Activated CD4-positive, alpha-beta T cell treated with anti-CD3 and anti-CD28 coated beads, Interleukin-2, amount 50 U/mL, for 24 hours (primary cell): ENCODE measurements at places on chromosomes 7 and 10.

DNA sequence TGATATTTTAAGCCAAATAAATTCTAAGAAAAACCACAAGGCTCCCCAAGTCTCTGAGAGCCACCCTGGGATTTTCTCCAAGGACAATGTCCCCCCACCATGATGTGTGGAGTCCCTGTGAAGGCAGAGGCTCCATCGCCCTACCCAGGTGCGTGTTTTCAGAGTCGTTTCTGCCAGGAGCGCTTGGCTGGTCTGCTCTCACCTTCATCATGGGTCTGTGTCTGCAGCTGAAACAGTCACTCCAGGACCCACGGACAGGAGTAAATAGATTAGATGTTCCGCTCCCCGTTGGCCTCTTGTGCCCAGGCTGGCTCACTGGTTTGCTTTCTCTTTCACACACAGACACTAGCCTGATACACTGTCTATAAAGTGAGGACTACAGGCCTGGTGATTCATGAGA is 217.5 kb downstream of the SFMBT2 start:
- peak; percentile 40 for DNase-seq

DNA sequence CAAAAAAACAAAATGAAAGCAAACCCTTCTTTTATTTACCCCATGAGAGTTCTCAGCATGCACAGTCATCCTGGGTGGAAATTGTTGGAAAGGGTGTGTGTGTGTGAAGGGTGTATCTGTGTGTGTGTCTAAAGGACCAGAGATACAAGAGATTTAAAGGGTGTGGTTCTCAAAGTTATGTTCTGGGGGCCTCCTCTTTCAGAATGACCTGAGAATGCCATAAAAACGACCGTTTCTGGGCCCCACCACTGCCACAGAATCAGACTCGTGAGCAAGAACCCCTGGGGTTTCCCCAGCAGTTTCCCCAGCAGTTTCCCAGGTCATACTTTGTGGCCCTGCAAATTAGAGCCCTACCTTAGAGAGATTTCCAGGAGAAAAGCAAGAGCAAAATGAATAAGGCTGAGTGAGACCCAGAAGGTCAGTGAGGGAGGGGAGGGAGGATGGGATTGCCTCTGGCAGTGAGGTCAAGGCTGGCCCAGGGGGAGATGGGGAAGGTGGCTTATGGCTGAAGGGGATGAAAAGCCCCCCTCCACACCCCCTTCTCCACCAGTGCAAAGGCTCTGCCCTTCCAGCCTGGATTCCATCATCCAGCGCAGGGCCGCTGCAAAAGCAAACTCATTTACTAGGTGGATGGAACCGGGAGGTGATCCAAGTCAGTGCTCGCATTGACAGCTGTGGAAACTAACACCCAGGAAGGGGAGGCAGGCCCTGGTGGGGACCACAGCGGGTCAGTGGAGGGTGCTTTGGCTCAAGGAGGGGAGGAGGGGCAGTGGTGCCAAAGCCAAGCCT is 10.2 kb downstream of the PYROXD2 start:
- DNase-seq = no peak

GRCh38 chr7:149598721-149599308 is 101.2 kb upstream of the ZNF746 start:
- DNase-seq = no peak

GRCh38 chr10:70118196-70118595 is 14.4 kb downstream of the AIFM2 start:
- no peak for DNase-seq

DNA sequence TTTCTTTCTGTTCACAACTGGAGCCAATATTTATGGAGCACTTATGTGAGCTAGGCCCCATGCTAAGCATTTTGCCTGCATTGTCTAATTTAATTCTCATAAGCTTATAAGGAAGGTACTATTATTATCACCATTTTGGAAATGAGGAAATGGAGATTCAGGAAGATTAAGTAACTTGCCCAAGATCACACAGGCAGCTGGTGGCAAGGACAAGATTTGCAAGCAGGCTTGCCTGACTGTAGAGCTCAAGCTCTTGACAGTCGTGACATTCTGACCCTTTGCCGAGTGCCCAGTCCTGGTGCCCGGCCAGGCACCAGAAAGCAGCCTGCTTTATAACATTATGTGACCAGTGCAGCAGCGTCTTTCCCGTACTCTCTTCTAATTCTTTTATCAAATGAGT is 38.2 kb downstream of the WNT2 start:
- DNase-seq = no peak

DNA sequence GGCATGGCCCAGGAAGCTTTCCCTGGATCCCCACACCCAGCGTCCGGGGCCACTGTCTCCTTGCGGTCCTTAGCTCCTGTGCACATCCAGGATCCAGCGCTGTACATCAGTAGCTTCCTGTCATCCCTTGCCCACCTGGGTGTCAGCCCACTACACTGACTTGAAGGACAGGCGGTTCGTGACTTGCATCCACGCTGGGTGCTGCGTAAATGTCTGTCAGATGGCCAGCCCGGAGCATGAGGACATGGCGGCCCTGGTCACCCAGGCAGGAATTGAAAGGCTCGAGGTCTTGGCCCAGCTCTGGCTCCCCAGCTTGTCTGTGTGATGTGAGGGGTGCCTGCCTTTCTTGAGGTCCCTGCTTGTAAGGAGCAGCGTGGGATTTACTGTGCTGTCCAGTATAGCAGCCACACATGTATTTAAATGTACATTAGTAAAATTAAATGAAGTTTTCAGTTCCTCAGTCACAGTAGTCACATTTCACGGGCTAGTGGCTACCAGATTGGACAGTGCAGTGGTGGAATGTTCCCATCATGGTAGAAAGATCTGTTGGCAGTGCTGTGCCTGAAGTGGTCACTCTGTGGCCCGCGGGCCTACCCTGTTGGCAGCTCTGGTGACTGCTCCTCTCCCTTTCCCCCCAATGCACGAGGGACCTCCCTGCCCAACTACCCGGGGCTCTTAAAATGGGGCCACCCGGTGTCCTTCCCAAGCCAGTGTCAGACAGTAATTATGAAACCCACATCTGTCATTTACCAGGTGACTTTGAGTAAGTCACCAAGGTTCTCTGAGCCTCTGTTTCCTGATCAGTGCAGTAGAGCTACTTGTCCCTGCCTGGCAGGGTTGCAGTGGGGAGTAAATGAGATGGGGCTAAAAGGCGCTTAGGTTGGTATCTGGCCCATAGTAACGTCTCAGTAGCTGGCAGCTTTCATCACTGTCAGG is 97.8 kb upstream of the PPIF start:
- no peak for DNase-seq

GRCh38 chr7:134662166-134662870 is 15.7 kb downstream of the BPGM start:
- DNase-seq = no peak

GRCh38 chr7:128945668-128946366 is 8.1 kb downstream of the IRF5 start:
- DNase-seq = no peak

DNA sequence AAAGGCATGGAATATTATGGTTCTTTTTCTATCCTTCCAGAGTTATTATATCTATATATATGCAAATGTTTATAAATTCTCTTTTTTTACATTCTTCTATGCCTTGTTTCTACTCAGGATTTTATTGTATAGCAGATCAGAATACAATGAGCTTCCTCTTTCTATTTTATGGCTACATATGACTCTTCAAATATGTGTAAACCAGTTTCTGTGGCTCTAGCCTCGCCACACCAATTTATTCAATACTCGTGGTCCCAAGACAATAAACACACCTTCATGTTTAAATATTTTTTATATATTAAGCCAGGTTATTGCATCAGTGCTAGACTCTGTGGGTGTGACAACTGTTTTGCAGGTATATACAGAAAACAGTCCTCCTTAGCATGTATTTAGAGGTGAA is 237.5 kb upstream of the MKLN1 start:
- DNase-seq = no peak

GRCh38 chr7:27080844-27081436 is 14.9 kb downstream of the HOXA1 start:
- DNase-seq = no peak

DNA sequence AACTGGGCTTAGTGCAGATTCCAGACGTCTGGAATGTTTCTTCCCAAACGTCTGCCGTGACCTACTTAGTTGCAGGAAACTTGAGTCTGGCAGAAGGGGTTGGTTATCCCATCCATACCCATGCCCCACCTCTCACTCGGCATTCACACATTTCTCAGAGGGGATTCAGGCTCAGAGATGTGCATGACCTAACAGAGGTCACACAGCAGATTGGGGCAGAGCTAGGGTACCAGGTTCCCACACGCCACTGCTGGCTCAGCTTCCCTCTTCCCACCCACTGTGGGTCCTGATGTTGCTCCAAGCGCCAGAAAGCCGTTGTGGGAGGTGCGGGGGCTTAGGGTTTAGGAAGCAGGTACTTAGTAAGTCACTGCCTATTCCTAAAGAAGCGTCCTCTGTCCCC is 3.0 kb downstream of the UCMA start:
- DNase-seq = no peak

DNA sequence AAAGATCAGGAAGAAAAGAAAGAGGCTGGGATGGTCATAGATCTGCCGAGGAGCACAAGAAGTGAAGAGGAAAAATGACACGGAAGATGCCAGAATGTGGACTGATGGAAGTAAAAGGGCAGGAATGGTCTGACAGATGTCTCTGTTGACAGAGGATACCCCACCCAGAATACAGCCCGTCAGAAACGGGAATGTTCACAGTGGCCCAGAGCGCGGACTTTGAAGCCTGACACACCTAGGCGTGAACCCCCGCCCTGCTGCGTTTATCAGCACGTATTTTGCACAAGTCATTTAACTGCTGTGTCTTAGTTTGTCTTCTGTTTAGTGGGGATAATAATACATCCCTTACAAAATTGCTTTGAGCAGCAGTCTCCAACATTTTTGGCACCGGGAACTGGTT is 27.1 kb downstream of the AKR1B1 start:
- DNase-seq = no peak

DNA sequence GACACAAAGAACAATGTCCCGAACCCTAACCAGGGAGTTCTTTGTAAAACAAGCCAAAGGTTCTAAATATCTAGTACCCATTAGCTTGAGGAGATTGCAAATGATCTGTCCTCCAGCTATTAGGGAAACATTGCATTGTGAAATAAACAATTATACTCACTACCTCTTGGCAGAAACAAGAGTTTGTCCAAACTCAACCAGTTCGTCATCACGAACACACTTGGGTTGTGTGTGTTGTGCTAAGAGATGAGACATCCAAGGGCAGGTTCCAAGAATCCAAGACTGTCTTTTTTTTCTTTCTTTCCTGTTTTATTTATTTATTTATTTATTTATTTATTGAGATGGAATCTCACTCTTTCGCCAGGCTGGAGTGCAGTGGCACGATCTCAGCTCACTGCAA is 793.1 kb upstream of the AUTS2 start:
- no peak for DNase-seq

DNA sequence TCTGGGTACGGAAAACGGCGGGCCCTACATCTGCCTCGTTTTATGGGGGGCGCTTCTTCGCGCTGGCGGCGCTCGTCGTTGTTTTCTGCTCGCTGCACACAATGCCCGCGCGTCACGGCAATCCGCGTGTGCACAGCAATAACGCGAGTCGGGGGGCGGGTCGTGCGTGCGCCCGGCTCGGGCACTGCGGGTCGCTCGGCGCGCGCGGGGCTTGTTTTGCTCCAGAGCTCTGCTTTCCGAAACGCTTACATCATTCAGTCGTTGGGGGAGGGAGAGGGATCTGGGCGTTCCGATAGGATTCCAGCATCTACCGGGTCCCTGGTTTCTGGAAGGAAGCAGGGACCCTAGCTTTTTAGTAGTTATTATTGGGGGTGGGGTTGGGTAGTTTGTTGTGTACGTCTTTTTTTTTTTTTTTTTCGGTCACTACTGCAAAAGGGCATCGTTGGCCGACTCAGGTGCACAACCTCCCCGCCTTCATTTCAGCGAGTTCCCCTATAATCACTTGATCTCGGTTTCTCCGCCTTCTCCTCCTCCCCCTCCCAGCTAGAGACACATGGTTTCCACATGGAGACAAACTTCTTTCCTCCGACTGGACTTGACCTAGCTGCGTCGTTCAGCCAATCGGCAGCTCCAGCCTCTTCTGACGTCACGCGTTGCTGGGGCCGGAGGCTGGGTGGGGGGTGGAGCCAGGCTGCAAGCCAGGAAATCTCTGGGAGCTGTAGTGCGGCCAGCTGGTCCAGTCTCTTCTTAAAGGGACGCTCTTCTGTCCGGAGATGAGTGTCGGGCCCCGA is 3.5 kb downstream of the MXI1 start:
- DNase-seq = peak; percentile 92

GRCh38 chr10:18713077-18713476 is 53.8 kb downstream of the ARL5B start:
- DNase-seq = no peak

- DNase-seq = no peak
Observed at GRCh38 chr10:34773636-34774630, 41.2 kb downstream of the PARD3 start.

DNA sequence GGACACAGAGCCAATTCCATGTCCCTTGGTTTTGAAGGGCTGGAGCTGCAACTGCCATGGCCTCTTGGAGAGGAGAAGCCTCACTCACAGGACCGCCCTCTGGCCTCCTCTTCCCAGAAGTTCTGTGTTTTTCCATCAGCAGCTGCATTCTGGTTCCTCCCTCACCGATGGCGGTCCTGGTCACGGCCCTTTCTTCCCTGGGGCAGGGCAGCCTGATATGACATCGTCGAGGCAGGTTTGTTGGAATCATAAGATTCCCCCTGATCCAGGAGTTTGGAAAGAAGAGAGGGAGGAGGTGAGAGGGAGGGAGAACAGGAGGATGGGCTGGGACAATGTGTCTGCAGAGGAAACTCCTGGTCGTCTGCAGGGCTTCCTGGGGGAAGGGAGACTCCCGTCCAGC is 82.7 kb upstream of the PDZD8 start:
- DNase-seq = no peak

DNA sequence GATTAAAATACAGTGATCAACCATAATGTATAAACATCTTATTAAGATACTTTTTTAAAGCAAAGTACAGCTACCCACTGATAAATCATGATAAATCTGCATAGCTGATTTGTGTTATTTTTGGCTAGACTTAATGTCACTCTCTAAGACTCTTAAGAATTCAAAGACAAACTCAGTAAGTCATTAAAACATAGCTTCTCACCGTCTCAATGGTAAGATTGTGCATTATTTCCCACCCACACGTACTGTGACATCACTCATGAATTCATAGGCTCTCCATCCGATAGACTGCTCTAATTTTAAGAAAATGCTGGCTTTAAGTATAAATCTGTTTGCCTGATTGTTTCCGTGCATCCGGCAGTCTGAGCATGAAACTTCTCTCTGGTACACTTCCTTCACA is 266.1 kb downstream of the GLI3 start:
- DNase-seq = no peak

GRCh38 chr7:158858592-158859503 is 2.5 kb downstream of the DYNC2I1 start:
- no peak for DNase-seq

- DNase-seq = peak; percentile 35
Observed at GRCh38 chr10:132458586-132459300, 61.7 kb downstream of the PWWP2B start.

DNA sequence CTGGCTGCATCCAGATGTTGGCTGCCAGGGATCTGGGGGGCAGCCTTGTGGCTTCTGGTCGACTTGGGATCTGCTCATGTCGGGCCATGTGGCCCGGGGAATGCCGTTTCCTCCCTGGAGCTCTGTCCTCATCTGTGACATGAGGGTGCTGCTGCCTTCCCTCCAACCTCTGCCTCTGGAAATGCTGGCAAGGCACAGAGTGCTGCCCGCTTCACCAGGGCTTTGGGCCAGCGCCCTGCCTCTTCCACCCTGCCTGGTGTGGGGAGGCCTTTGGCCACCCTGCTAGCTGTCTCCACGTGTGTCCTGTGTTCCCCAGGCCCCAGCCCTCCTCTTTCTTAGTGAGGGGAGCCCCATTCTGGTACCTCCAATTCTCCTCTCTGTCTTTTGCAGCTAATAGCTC is 5.8 kb upstream of the SMARCD3 start:
- DNase-seq = no peak

GRCh38 chr10:57262892-57263291 is 901.8 kb upstream of the ZWINT start:
- DNase-seq = no peak
